Kidney capillary endothelial cell (primary cell): ENCODE measurements at places on chromosomes 7 and 10.

GRCh38 chr7:73715648-73716317 lies 3.7 kb downstream of the STX1A start:
- peak; percentile 94 for DNase-seq

GRCh38 chr7:119825091-119825655 lies 447.8 kb upstream of the KCND2 start:
- no peak for DNase-seq

DNA sequence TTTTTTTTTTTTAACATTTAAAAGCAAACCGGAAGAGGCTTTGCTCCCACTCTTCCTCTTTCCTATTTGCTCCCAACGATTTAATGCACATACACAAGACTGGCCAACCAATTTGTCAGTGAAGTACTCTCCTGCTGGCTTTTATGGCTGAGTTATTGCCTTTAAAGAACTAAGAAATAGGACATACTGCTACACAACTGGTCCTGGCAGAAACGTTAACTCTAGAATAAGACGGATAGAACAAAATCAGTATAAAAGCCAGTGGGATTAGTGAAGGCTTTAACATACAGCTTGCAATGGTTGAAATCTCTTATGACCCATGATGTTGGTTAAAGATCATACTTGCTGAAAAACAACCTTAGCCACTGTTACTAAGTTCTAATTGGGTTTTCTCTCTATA lies 47.2 kb downstream of the PDE1C start:
- DNase-seq, result no peak

DNA sequence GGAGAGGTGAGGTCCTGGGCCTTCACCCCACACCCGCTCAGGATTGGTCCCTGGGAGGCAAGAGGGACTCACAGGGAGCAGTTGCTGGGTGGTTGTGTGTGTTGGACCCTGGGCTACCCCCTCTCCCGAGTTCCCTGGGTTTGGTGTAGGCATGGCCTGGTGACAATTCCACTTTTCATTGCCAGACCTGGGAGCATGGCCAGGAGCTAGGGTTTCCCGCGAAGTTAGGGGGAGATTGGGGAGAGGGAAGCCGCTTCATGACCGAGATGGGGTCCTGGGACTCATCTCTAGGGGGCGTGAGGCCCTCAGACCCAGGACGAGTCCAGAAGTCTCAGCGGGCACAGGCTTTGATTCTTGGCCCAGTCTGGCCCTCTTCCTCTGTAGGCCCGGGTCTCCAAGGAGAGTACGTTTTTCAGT lies 606 bp downstream of the PALD1 start:
- no peak for DNase-seq

DNA sequence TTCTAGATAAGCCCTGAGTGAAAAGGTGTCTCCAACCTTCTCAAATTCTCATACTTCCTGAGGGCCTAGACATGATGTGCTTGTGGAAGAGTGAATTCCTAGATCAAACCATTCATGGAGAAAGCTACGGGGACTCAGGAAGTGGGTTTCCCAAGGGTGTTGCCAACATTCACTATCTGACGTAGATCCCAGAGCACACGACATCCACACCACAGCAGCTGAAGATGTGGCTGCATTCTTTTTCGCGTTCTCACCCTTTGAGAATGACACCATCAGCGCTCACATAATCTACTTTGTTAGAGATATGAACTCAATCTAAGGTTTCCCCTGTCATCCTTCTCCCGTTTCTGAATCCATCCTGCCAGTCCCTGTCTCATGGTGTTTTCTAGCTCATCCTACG lies 290.8 kb downstream of the DNAJB6 start:
- DNase-seq, result no peak

DNA sequence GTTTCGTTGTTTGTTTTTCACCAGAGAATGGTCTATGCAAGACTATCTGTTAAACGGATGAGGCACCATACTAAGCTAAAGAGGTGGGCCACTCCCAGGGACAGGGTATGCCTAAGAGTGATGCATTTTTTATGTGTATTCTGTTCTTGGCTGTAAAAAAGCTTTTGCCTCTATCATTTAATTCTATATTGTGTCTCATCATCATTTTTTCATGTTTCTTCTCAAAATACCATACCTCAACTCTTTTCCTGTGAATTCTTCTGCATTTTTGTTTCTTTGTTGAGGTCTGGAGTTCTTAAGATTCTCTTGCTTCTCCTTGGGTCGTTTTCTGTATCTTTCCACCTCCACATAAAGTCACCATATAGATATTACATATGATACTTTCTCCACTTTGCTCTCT lies 357.4 kb downstream of the GPR158 start:
- DNase-seq, result no peak

DNA sequence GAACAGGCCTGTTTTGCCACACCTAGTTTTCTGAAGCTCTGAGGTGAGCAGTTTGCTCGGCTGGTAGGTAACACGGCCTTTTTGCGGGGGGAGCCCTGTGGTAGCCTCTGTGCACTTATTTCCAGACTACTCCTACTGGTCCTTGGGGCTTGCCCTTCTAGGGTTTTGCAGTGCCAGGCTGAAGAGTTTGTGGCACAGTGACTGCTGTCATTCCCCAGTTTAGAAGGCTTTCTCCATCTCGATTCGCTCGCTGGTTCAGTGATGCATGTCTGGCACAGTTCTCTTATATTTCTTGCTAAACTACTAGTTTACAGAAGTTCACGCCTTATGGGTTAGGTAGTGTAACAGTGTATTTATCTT lies 711 bp downstream of the KIF20B start:
- peak; percentile 10 for DNase-seq

DNA sequence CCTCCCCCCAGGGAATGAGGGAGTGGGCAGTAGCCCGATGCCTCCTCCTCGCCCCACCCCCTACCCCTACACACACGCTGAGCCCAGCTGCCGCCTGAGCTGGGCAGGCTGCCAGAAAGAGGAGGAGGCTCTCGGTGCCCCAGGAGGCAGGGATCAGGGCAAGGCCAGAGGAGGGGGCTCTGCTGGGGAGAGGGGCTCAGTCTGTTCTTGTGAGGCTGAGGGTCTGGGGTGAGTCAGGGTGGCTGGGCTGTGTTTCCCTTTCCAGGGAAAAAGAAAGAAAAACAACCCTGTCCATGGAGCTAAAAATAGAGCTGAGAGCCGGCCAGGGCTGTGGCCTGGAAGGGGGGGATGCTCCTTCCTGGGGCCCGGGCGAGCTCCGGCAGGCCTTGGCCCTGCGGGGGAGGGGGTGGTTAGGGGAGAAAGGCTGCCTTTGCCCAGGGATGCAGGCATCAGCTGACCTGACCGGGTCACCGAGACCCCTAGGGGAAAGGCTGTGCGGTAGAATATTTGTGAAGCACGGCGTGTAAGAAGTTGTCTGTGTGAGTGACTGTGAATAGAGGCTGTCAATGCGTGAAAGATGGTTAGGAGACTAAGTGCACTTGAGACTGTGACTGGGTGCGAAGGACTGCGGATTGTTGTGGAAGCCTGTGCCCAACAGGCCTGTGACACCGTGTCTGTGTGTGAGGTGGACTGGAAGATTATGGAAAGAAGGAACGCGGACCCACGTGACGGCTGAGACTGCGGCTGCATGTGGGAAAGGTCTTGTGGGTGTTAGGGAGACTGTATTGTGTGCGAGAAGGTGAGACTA lies 1.2 kb upstream of the LZTS2 start:
- DNase-seq, result peak; percentile 75

DNA sequence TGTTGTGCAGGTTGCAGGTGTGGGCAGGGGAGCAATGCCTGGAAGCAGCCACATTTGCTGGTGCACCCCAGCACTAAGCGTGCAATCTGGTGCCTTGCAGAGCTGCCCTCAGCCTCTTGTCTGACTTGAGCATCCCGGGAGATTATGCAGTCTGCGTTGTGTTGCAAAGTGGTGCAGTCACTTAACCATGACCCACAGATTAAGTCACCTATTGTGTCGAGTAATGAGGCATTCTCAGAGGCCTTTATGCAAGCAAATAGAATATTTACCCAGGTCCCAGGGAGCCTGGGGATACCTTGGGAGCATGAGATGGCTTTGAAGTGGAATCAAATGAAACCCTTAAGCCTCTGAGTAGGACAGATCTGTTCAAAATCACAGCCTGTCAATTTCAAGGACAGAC lies 529.0 kb downstream of the TYW1 start:
- no peak for DNase-seq
